NCI-H748 treated with DMSO at 0.1 percent for 48 hours (cell line): ENCODE measurements at places on chromosomes 5 and 9.

GRCh38 chr9:10331157-10331556 lies 281.6 kb downstream of the PTPRD start:
- DNase-seq: no peak

DNA sequence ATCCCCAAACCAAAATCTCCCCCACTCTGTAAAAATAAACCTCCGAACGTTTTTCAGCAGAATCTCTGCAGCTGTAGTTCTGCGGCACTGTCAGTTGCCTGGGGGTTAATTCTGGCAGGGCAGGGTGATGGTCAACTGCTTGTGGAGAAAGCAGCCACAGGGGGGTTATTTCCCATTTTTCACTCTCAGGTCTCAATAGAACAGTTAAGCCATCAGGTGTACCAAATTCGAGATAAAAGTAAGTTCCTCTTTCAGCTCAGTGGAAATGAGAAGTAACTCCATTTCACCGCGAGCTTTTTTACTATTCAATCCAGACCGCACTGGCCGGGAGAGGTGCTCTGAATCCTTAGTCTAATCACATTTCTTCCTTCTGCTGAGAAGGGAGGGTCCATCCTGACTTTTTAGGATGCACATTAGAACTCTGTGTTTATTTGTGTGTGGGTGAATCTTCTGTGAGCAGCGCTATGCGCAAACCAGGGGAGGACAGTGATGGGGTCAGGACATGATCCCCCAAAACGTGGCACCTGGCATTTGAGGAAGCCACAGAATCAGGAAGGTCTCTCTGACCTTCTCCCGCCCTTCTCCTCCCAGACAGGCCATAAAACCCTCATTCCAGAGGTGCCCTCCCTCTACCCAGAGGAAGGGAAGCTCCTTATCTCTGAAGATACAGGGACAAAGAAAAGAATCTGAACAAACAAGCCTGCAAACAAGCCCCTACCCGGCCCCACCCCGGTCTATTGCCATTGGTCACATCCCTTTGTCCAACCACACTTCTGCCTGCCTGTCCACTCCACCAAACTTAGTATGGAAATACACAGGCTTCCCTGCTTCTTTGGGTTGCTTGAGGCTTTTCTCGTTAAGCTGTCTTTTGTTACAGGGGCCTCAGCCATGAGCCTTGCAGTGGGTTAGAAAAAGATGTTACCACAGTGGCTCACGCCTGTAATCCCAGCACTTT lies 229.0 kb downstream of the ROR2 start:
- DNase-seq: no peak

GRCh38 chr5:140338908-140339307 lies 7.5 kb downstream of the HBEGF start:
- DNase-seq: no peak

DNA sequence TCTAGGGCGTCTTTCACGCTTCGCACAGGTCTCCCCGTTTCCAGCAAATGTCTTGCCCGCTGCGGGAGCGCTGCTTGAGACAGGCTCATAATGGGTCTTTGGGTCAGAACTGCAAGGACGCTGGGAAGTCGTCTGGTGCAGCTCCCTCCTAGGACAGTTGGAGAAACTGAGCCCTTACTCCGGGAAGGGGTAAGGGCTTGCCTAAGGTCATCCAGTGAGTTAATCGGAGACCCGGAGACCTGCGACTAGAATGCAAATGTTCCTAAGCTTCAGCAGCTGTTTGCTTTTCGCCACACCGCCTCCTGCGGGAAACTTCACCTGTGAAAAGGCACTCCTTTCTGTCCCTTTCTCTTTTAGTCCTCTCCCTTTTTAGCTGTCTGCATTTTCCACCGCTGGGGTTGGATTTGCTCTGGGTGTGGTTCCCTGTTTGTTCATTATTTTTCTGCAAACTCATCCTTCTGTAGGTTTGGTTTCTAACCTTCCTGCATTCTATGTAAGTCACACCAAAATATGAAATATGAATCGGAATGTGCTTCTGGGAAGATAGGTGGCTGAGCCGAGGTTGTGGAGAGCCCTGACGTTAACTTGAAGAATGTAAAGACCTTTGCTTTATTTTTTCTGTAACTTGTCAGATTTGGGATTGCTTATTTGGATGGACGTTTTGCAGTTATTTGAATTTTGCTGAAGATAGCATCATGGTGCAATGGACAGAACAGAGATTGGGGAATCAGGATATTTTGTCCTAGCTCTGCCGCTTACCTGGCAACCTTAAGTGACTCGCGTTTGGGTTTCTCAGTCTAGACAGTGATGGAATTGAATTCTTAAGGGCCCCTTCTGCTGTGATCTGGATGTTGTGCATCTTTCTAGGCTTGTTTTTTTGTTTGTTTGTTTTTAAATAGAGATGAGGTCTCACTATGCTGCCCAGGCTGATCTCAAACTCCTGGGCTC lies 909 bp downstream of the SLC36A1 start:
- peak; percentile 44 for DNase-seq

DNA sequence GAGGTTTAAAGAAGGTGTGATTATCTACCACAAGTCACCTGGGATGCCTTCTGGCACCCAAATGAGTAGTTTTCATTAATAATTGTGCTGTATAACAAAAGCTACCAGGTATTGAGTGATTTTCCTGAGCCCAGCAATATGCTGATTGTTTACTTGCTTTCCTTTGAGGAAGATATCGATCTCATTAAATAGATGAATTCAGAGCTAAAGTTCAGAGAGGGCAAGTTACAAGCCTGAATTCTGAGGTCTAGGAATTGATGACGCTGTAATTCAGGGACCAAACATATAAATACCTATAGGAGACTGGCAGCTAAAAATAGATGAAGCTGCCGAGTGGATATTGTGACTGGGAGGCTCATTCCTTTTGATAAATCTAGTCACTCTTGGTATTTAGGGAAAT lies 1.1 kb downstream of the ERCC6L2 start:
- peak; percentile 9 for DNase-seq

DNA sequence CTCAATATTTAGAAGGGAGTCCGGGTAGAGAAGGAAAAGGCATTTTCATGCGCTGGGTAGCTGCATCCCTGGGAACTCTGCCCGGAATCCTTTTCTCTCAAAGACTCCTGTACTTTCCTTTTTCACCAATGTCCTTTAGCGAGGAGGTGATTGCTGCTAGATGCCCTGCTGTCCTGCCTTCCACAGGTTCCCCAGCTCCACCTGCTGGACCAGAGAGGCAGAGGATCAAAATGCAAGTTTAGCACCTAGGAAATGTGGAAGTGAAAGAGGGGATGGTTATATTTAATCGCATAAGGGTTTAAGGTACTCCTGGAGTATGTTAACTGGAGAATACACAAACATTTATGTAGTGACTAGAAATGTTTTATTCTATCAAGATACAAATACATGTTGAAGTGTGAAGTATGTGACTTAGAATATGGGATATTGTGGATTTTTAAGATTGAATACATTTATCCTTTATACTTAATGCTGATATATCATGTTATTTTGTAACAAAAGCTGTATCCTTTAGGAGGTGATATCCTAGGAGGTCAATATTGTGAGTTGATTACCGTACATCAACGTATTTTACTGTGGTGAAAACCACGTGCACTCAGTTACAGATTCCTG lies 145.7 kb downstream of the ARHGAP26 start:
- DNase-seq: peak; percentile 19

GRCh38 chr5:79702606-79703380 lies 13.2 kb downstream of the CMYA5 start:
- DNase-seq: no peak

- DNase-seq: peak; percentile 65
These were observed 252.3 kb upstream of the SLC24A2 start for GRCh38 chr9:20040991-20041696.

DNA sequence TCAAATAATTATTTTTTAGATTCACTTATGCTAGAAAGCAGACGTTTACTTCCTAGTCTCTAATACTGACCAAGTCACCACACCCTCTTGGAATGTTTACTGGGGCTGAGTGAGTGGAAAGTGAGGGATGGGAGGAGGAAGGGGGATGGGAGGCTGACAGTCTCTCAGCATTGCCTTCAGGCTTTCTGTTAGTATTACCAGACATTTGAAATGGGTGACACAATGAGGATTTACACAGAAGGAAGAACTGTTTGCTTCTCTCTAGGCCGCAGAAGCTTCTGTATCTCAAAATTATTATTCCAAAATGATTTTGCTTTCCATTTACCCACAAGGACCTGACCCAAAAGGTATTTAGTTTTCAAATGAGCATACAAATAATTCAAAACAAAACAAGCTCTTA lies 232.8 kb upstream of the ZNF608 start:
- DNase-seq: peak; percentile 45

GRCh38 chr9:112530751-112531205 lies 44.2 kb downstream of the KIAA1958 start:
- DNase-seq: no peak

DNA sequence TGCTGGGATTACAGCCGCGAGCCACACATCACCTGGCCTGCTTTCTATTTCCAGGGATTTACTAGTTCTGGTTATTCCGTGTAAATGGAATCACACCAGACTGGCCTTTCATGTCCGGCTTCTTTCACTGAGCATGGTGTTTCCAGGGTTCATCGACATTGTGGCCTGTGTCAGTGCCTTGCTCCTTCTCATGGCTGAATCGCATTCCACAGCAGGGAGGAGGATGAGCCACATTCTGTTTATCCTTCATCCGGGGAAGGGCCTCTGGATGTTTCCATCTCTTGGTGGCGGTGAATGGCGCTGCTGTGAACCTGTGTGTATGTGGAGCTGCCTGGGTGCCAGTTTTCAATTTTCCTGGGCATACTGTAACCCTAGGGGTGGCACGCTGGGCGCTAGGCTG lies 58.7 kb upstream of the RNU6ATAC start:
- no peak for DNase-seq

GRCh38 chr5:168064933-168065622 lies 226.4 kb upstream of the WWC1 start:
- no peak for DNase-seq

- peak; percentile 38 for DNase-seq
These were observed 9.7 kb upstream of the C9orf152 start for GRCh38 chr9:110217656-110218099.

GRCh38 chr5:54162184-54162583 lies 148.2 kb downstream of the ARL15 start:
- DNase-seq: no peak

GRCh38 chr9:34498553-34498952 lies 24.2 kb downstream of the ENHO start:
- DNase-seq: no peak

DNA sequence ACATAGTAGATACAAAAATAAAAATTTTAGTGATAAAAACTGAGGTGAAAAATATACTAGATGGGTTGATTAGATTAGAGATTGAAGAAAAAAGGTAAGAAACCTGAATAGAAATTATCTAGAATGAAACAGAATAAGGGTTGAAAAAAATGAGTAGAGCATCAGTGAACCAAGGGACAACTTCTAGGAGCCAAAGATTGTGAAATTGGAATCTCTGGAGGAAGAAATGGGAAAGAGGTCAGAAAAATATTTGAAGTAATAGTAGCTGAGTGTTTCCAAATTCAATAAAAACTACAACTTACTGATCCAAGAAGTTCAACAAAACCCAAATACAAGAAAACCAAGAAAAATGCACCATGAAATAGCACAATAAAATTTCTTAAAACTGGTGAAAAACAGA lies 116.6 kb upstream of the STARD4 start:
- no peak for DNase-seq

DNA sequence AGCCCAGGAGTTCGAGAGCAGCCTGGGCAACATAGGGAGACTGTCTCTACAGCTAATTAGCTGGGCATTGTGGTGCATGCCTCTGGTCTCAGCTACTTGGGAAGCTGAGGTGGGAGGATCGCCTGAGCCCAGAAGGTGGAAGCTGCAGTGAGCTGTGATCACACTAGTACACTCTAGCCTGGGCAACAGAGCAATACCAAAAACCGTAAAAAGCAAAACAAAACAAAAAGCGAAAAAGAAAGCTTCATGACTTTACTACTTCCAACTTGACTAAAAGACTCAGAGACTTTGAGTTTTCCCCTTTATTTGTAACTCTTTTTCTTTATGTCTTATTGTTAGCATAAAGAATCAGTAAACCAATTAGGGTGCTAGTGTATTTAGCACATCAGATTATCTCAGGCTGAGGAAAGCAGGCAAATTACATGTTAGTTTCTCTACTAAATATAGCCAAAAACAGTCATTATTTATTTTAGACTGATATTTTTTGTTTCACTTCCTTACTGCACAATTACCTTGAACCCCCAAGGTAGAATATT lies 5.4 kb downstream of the RAD17 start:
- DNase-seq: no peak

DNA sequence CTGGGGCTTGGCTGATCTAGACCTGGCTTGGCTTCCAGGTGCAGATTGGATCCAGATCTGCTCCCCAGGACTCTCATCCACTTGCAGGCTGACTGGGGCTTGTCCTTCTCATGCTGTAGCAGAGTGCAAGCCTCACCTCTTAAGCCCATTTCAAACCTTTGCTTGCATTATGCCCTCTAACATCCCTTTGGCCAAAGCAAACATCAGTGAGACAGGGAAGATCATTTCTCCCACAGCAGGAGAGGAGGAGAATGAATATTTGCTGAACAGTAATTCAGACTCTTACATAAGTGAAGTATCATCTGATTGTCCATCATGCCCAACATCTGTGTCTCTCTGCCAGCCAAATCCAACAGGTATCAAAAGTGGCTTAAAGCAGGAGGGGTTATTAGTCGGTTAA lies 194.9 kb downstream of the C9orf152 start:
- DNase-seq: no peak

DNA sequence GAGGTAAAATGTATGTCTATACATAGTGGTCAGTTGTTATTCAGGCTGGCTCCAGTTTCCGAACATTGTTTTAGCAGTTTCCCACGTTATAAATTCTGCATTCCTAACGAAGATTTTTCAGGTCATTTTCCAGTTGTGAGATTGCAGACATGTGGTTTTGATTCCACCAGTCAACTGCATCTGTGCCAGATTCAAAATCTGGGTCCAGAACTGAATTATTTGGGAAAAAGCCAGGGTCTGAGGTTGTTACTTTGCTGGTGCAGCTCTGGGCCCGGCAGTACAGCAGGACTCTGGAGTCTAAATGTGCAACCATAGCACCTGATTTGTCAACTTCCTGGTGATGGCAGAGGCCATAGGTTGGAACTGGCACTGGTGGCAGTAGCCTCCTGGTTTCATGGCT lies 105.7 kb upstream of the MEGF10 start:
- no peak for DNase-seq

DNA sequence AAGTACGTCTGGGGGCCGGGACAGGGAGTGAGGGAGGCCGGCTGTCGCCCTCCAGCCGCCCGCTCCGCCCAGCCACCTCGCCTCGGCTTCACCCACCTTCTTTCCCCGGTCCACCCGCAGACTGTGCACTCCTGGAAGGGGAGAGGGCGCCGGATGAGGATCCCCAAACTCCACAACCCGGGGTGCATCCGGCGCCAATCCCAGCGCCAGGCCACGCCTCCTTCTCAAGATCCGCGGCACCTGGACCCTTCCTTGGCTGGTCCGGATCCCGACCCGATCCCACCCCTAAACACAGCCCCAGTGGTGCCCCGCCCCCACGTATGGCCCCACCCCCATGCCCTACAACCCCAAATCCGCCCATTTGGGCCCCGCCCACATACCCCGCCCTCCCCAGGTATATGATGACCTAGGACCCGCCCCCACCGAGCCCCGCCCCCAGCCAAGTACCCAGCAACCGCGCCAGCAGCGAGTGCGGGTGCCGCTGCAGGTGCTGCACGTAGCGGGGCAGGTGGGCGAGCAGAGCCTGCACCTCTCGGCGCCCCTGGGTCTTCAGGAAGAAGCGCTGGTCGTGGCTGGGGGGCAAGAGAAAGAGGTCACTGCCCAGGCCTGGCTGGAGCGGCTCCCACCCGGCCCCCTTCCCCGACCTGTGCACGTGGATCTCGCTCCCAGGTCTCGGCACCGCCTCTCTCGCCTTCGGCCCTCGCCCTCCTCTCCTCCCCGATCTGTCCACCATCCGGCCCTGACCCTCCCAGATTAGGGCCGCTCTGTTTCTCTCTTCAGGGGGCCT lies 3.2 kb downstream of the PIP5KL1 start:
- DNase-seq: peak; percentile 61

GRCh38 chr5:148793261-148793660 lies 33.1 kb upstream of the ADRB2 start:
- DNase-seq: no peak
